ENCODE measurements at places on chromosomes 5 and 9.

DNA sequence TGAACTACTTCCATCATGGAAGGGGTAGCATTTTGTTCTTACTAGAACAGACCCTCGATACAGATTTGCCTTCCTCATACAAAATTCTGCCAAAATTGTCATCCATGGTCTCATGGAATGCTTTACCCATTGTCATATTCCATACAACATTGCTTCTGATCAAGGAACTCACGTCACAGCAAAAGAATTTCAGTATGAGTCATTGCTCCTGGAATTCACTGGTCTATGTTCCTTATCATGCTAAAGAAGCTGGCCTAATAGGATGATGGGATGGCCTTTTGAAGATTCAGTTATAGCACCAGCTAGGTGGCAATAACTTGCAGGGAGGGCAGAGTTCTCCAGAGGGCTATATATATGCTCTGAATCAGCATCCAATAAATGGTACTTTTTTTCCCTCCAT lies 18.2 kb upstream of the FNIP1 start:
- no peak for DNase-seq

GRCh38 chr5:94347130-94347529 lies 271.3 kb downstream of the KIAA0825 start:
- DNase-seq: no peak

GRCh38 chr9:113949571-113950078 lies 73.5 kb downstream of the ZNF618 start:
- DNase-seq: no peak

DNA sequence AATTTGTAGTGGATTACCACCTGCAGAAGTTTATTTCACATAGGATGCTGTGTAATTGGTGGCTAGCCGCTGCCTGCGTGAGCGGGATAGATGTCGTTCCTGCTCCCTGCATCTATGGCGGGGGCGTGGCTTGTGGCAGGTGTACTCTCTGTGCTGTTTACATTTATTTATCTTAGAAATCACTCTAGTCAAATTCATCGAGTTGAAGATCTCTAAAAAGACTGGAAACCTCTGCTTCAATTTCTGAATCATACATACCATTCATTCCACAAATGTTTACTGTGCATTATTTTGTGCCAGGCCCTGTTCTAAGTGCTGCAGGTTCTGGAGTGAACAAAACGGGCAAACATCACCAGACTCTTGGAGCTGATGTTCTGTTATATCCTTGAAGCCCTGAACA lies 11.9 kb downstream of the ROPN1L start:
- DNase-seq: no peak

GRCh38 chr9:109739760-109740159 lies 40.2 kb upstream of the PALM2AKAP2 start:
- DNase-seq: no peak

- no peak for DNase-seq
These were observed 145.6 kb downstream of the XRCC4 start for GRCh38 chr5:83222906-83223305.

- DNase-seq: no peak
These were observed 159.1 kb downstream of the FAM114A2 start for GRCh38 chr5:153879596-153879995.

DNA sequence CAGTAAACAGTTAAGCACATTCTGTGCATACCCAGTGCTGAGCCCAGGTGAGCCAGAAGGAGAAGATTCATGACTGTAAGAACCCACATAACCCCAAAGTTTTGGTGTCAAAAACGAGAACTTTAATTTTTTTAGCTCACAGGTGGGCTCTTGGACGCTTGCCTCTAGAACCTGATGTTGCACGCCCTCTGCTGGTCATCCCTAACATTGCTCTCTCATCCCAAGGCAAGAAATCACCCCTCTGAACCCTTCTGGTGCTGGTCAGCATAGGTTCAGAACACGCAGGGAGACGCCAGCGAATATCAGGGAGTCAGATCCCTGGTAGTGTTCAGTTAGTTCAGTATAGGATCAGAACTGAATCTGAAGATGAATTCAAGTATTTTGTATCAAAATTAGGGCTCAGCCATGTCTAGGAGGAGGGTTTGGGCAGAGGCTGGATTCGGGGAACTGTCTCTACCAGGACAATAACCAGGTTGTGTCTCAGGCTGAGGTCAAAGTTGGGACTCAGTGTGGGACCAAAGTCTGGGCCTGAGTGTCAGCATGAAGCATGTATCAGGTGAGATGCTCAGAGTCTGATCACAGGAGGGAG lies 4.1 kb upstream of the DNAJB5 start:
- no peak for DNase-seq

DNA sequence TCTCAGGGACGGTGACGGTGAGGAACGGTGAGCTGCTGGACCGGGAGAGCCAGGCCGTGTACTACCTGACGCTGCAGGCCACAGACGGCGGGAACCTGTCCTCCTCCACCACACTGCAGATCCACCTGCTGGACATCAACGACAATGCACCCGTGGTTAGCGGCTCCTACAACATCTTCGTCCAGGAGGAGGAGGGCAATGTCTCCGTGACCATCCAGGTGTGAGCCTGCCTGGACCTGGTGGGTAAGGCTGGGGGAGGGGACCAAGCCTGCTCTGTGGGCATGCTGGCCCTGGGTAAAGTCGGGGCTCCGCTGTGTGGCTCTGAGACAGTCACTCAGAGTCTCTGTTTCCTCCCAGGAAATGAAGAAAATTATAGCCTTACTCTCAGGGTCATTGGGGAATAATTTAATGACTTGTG lies 29.3 kb downstream of the CDHR2 start:
- DNase-seq: peak; percentile 19

DNA sequence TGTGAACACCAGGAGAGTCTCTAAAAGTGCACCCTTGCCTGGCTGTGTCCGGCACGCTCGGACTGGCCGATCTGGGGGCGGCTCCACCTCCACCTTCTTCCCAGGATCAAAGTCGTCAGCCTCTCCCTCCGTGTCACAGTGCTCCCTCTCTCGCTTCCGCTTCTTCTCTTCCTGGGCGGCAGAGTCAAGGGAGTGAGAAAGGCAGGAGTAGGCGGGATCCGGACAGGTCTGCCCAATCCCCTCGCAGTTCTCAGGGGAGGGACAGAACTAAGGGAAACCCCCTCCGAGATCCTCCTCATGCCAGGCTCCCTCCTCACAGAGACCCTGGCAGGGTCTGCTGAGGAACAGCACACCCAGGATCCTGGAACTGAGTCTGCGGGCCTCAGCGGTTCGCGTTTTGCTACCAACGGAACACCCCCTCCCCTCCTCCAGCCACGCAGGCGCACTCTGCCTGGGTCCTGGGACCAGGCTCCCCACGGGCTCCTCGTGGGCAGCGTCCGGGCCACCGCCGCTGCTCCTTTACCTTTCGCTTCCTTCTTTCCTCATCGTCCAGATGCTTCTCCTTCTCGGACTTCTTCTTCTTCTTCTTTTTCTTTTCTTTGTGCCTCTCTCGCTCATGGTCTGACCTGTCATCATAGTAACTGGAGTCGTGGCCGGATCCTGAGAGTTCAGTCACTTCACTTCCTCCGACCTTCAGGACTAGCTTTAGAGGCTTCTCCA lies 1.3 kb downstream of the BRD9 start:
- no peak for DNase-seq

- no peak for DNase-seq
These were observed 732.7 kb downstream of the SEMA5A start for GRCh38 chr5:8813180-8813579.

GRCh38 chr5:55671975-55672374 lies 40.1 kb downstream of the SLC38A9 start:
- DNase-seq: no peak

GRCh38 chr5:52693280-52693679 lies 94.4 kb upstream of the ITGA1 start:
- no peak for DNase-seq

- DNase-seq: no peak
These were observed 20.8 kb downstream of the PLGRKT start for GRCh38 chr9:5416953-5417352.

- DNase-seq: no peak
These were observed 117.2 kb downstream of the TMEM174 start for GRCh38 chr5:73290242-73290641.

DNA sequence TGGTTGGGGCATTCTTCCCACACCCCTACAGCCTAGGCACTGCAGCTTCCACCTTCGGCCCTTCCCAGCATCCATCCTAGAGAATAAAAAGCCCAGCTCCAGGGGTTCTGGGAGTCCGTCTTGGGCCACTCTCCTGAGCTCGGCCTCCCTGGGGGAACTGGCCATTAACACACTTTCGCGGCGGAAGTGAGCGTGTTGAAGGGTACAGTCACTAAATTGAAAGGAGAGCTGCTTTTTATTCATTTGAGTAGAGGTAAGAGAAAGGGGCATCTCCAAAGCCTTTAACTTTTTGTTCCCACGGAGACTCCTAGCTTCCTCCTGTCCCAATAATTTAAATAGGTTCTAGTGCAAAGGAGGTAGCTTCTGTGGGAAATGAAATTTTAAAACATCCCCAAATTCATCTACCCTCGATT lies 31.0 kb upstream of the NFIB start:
- DNase-seq: no peak

- no peak for DNase-seq
These were observed 70.1 kb downstream of the PCSK5 start for GRCh38 chr9:75960551-75960950.

GRCh38 chr5:173793648-173794548 lies 94.3 kb upstream of the CPEB4 start:
- no peak for DNase-seq

- DNase-seq: no peak
These were observed 820 bp downstream of the FBP1 start for GRCh38 chr9:94638335-94639060.

- DNase-seq: no peak
These were observed 177.4 kb downstream of the SAXO1 start for GRCh38 chr9:18855656-18856055.

- DNase-seq: no peak
These were observed 12.5 kb downstream of the STC2 start for GRCh38 chr5:173315495-173316338.

DNA sequence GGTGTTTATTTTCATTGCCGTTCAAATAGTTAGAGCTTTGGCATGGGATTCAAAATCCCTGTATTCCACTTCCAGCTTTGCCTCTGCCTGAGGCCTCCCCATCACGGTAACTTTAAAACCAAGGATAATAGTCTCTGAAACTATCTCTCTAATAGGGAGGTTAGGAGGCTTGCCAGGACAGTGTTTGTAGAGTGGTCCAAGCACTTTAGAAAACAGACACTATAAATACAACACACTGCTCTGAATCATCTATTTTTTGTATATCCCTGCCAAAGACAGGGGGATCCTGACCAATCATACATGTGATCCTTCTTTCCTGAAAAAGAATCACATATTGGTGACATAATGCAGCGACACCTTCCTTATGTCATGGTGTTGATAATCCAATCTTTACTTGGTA lies 326.8 kb downstream of the BNC2 start:
- DNase-seq: no peak

DNA sequence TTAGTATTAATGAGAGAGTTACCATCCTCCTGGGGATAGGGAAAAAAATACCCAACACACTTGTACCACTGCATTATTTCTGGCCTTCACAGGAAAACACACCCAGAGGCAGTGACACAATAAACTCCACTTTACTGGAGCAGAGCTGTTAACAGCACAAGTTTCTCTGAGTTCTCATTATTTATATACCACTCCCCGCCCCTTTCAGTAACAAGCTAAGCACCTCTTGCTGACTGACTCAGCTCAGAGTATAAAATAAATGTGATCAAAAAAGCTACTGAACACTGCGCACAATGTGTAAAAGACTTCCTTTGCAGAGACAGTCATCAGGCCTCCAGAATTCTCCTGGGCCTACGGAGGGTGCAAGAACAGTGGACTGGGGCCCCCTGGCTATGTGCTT lies 21.6 kb downstream of the KLF9 start:
- no peak for DNase-seq

- no peak for DNase-seq
These were observed 47.8 kb upstream of the PSD2 start for GRCh38 chr5:139747583-139748504.

GRCh38 chr9:14369011-14369410 lies 55.1 kb upstream of the NFIB start:
- DNase-seq: no peak

GRCh38 chr5:20958641-20959040 lies 970.6 kb upstream of the CDH18 start:
- no peak for DNase-seq

- no peak for DNase-seq
These were observed 1239.8 kb upstream of the ACO1 start for GRCh38 chr9:31144614-31145013.

- DNase-seq: no peak
These were observed 528.2 kb upstream of the C9orf72 start for GRCh38 chr9:28101509-28101908.

GRCh38 chr9:89739916-89740315 lies 135.1 kb downstream of the GADD45G start:
- no peak for DNase-seq

- no peak for DNase-seq
These were observed 24.3 kb downstream of the ABCA1 start for GRCh38 chr9:104903609-104904008.

DNA sequence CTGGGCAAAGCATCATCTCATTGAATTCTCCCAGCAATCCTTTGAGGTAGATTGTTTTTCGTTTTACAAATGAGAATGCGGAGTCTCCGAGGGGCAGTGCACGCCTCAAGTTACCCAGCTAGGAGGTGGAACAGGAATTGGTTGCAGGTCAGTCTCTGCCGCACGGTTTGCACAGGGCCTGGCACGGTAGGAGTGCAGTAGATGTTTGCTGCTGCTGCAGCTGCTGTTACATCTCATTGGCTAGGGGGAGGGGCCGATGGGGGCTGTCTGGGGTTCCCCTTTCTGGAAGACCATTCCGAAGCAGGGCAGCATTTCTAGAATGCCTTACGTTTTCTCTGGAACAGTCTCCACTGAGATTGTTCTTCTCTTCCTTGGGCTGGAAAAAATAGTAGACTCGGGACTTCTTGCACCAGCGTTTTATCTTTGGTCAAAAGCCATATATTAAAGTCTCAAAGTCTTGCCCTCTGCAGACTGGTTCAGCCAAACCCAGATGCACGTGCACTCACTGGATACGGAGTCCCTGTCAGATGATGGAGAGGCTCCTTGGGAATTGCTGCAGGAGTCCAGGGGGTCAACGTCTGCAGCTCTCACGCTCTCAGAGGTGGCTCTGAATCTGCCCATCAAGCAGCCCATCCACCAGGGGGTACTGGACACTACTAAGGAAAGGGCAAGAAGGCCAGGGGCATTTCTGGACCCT lies 1.2 kb downstream of the USP20 start:
- DNase-seq: no peak
